ENCODE measurements at places on chromosomes 2 and 18.

DNA sequence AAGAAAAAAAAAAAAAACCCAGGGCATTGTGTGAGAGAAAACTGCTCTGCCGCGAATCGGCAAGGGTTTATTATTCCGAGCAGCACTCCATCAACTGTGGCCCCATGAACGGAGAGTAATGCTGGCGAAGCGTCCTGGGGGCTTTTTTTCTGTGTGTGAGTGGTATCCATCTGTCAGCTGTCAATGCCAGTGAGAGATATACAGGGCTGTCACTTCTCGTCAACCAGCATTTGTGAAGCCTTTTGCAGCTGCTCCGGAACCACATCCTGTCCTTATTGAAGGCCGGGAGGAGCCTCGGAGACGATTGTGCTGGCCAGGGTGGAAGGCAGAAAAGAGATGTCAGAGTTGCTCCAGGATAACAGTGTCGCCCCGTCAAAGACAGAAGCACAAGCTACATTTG is 356.9 kb upstream of the SMIM21 start:
- no peak for DNase-seq

- DNase-seq: no peak
Observed at GRCh38 chr18:25467226-25467987, 115.4 kb upstream of the ZNF521 start.

DNA sequence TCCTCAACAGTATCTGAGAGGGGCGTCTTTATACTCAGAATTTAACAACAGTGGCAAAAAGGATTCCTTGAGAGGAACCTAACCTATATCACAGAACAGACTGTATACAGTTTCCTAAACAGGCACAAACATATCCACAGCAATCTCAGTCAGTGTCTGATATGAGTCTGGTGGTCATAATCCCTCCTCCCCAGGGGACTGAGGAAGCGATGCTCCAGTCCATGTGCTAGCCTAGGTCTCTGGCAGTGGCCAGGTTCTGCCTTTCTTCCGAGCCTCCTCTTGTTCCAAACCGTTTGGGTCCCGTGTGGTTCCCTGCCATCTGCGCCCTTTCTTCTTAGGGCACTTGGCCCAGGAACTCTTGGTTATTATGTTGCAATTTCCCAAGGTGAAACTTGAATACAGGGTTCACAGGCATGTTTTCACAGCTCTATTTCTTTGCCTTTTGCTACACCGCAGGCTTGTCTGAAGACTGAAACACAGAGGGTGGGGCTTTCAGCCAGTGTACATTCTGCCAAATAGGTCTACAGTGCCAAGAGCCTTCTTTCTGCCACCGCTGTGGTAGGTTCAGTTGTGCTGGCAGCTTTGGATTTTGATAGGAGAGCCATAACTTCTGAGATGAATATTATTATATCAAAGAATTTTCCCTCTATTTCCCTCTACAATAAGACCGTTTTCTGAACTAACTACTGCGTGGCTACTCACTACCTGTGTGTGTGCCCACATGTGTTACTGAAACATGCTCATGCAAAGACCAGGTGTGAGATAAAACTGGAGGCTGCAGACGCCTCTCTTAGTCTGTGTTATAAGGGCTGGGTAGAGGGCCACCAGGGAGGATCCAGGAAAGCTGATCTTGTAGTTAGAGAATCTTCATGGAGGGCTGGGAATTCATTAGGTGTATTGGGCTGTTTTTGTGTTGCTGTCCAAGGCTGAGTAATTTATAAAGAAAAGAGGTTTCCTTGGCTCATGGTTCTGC is 75.0 kb upstream of the HAAO start:
- DNase-seq: no peak

DNA sequence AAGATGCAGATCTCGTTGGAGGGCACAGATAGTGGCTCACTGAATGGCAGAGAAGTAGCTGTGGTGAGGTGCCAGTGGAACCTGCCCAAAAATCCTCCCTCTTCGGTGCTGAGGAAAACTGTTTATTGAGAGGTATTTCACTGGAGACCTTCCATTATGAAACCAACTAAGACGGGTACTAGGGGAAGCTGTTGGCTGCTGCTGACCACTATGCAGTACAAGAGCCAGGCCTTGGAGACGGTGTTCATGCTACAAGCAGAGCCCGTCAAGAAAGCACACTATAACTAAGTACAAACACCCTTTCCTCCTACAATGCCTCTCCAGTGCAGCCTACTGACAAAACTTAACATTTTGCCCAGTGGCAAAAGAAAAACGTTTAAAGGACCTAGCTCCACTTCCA is 4.6 kb downstream of the ARL5A start:
- DNase-seq: no peak

DNA sequence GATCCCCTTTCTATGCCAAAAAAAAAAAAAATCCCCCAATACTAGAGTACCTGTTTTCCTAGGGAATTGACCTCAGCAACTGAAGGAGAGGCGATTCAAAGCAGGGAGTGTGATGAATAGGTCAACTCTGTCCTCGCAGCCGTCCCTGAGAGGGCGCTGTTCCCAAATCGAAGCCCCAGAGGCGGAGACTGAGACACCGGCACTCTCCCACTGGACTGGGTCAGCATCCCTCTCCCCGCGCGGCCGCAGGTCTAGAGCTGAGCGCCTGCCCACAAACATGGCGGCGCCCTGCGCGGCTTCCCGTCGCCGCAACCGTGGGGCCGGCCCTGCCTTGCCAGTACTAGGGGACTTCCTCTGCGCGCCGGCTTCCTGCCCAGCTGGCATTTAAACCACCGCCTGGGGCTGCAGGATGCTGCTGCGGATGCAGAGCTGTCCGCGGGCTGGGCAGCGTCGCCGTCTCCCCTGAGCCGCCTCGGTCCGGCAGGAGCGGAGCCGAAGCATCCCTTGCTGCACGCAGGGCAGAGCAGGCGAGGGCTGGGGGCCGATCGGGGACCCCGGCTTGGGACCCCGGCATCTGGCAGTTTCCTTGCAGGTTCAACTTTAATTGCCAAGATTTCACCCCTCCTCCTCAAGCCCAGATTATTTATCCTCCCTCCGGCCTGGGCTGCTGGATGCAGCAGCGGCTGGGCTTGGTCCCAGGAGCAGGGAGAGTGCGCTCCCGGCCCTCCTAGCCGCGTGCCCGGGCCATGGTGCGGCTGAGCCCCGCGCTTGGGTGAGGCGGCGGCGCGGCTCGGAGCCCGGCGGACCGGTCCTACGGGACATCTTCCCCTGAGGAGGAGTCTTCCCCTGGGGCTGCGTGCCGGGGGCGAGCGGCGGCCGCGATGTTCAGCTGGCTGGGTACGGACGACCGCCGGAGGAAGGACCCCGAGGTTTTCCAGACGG is at the start of gene EHD3:
Gene EHD3 (plus strand): TSS at position 412 of the 942 bp plus-strand sequence. CDS start 470 bp downstream, at position 882.
- peak; percentile 84 for DNase-seq

- no peak for DNase-seq
Observed at GRCh38 chr18:44927127-44927849, 246.6 kb downstream of the SETBP1 start.

- DNase-seq: no peak
Observed at GRCh38 chr18:48891721-48892120, 59.0 kb downstream of the SMAD7 start.

- peak; percentile 89 for DNase-seq
Observed at GRCh38 chr2:226800941-226801784, 1.5 kb upstream of the IRS1 start.

DNA sequence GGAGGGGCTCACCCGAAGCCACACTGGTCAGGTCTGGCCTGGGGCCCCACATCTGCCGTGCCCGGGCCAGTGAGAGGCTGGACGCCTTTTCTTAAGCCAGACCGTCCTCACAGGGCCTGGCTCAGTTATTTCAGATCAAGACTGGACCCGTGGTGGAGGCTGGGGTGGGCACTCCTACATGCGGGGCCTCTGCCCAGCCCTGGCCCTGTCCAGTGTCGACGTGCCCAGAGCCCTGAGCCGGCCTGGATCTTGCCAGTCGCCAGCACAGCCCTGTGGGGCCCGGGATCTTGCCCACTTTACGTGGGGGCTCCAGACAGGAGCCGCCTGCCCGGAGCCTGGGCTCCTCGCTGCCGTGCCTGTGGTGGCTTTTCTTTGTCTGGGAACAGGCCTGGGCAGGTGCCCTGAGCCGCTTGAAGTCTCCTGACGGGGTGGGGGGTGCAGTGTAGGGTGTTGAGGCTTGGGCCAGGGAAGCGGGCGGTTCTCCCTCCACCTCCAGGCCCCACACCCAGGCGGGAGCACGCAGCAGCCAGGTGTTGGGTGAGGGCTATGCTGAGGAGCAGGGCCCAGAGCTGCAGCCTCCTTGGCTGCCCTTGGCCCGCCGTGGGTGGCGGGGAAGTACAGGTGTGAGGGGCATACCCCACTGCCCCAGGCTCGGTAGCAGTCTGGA is 6.0 kb downstream of the GPC1 start:
- no peak for DNase-seq

DNA sequence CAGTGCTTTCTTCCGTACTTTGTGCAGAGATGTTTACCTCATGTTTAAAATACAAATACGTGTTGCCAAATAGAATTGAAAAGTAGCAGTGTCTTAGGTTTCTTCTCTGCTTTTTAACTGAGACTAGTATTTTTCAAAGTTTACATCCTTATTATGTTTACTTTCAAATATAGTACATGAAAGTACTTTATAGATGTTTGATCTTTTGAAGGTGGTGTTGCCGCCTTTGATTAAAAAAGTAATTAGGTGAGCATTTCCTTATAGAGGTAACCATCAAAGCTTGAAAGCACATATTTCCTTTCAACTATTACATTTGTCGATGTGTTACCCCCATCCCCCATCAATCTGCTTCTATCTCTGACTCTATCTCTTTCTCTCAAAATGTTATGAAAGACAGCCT is 87.0 kb downstream of the CERS6 start:
- DNase-seq: no peak

GRCh38 chr18:52903857-52904256 is 563.9 kb downstream of the DCC start:
- DNase-seq: peak; percentile 39

GRCh38 chr2:130987519-130988425 is 105.5 kb downstream of the FAM168B start:
- no peak for DNase-seq

DNA sequence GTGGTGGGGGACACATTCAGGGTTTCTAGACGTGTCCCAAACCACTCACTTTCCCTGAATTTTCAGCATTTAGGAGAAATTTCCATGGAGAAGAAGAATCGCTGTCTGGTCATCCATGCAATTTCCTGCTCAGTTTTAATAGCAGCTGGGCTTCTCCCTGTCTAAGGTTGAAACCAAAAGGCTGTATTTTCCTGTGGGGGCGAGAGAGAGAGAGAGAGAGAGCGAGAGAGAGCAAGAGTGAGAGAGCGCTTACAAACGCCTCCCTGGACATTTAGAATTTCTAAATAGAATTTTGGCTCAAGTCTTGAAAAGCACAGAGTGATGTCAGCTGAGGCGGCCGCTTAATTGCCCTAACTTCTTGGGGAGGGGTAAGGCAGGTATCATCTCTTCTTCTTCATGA is 110.8 kb downstream of the SETBP1 start:
- DNase-seq: no peak

DNA sequence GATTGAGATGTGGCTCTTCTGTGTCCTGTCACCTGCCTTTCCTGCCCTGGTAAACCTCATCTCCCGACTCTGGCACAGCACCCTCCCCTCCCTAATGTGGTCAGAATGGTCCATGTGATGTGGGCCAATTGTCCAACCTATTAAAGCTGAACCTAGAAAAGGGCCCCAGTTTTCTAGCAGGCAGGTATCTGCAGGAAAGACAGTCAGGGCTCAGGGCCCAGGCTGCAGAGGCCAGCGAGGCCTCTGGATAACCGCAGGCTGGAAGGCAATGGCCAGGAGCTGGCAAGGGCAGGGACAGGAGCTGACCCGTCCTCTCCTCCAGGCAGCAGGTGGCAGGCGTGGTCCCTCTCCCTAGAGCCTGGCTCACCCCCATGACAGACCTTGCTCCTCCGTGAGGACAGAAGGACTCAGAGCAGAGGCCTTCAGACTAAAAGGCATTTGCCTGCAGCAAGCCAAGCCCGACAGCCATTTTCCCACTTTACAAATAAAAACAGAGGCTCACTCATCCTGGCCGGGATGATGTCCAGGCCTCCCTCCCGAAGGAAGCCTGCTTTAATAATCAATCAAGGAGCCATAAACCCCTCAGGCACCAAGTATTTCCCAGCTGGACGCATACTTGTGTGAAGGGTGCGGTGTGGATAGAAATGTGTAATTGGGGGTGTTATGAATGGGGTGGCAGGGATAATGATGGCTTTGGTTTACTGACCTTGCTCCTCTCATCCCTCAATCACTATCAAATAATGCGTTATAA is 107.1 kb downstream of the TWIST2 start:
- no peak for DNase-seq

DNA sequence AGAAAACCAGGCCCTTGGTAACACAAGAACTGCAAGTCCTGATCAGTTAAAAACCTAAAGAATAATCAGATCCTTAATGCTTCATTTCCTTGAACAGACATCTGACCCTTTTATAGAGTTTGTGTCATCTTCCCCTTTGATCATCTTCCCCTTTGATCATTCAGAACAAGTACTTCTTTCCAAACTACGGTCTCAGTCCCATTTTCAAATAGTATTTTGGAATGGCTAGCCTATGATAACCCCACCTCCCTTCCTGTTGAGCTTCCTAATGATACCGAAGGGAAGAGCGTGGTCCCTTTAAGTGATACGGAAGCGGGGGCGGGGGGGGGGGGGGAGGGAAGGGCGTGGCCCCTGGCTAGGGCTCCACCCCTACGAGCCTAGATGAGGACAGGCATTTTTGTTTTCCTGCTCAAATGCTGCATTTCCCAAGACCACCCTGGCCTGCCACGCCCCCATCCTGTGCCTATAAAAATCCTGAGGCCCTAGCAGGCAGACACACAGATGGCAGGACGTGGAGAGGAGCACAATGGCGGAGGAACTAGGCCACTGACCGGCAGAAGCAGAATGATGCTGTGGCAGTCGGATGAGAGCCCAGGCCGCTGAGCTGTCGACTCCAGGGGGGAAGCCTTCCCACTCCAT is 24.1 kb upstream of the CHRNA1 start:
- DNase-seq: no peak

GRCh38 chr2:232981767-232982360 is 31.2 kb downstream of the NGEF start:
- DNase-seq: no peak

- no peak for DNase-seq
Observed at GRCh38 chr2:61157371-61158003, 4.5 kb upstream of the C2orf74 start.

All from MM.1S (cell line).